ENCODE measurements at places on chromosomes 12 and 14. TPM values are rescaled to one million over a fixed set of nuclear protein-coding genes. Genes with fewer than 3 reads are reported as not detected.

- H3K27ac ChIP-seq: no peak overlapping the region
- H3K4me3 ChIP-seq: no peak overlapping the region
- no peak for DNase-seq
- H3K4me1 ChIP-seq: no peaks in the 10 kb centered on the region
These were observed 36.3 kb upstream of the FAM222A start for GRCh38 chr12:109677279-109677691.

GRCh38 chr12:28563286-28563685 is 373.0 kb downstream of the CCDC91 start:
- H3K27me3 ChIP-seq: no peaks in the 10 kb centered on the region
- no peaks in the 10 kb centered on the region for H3K36me3 ChIP-seq
- H3K4me1 ChIP-seq: no peaks in the 10 kb centered on the region
- H3K4me3 ChIP-seq: no peak overlapping the region

DNA sequence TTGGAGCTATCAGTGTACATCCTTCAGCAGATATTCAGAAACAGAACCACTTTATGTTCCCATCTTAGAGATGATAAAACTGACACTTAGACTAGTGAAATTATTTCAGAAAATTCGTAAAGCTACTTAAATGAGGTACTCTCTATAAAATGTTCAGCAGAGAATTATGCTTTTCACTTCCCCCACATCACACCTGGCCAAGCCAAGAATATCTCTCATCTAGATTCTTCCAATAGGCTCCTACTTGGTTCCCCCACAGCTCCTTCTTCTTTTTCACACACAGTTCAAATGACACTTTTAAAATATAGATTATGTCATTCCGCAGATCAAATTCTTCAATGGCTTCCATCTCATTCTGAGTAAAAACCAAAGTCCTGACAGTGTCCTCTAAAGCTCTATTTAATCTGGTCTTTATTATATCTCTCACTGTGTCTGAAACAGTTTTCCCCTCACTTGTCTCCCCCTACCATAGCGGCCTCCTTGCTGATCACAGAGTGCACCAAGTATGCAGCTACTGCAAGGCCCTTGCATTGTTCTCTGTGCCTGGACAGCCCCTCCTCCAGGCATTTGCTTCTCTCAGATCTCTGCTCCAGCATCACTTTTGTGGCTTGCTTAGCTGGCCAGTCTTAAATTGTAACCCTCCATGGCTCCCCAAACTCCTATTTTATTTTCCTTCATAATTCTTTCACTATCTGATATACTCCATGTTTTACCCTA is 736.8 kb upstream of the USP15 start:
- no peaks in the 10 kb centered on the region for H3K36me3 ChIP-seq
- DNase-seq: no peak
- H3K27ac ChIP-seq: no peak overlapping the region
- H3K4me1 ChIP-seq: no peaks in the 10 kb centered on the region
- no peak overlapping the region for H3K4me3 ChIP-seq

DNA sequence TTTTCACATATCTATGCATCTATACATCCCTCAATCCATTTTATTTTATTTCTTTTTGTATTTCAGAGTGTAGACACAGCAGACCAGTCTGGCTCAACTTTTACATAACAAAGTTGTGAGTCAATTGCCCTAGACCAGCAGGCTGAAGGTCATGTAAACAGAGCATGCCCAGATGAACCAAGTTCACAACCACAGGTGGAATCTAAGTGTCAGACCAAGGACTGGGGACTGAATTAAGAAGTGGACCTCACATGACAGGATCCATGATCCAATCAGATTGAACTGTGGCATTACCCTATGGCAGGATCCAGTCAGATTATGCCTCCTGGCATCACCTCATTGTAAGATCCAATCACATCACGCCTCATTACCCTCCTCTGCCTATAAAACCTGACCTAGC is 455.8 kb downstream of the SOX5 start:
- DNase-seq: no peak
- H3K27ac ChIP-seq: no peak overlapping the region
- no peaks in the 10 kb centered on the region for H3K4me1 ChIP-seq
- H3K36me3 ChIP-seq: no peaks in the 10 kb centered on the region
- H3K4me3 ChIP-seq: no peak overlapping the region
- H3K27me3 ChIP-seq: no peaks in the 10 kb centered on the region

- H3K27ac ChIP-seq: no peak overlapping the region
- no peak for DNase-seq
- H3K36me3 ChIP-seq: peaks cover 6% of the 10 kb centered on the region
- H3K27me3 ChIP-seq: no peaks in the 10 kb centered on the region
- peaks cover 11% of the 10 kb centered on the region for H3K4me1 ChIP-seq
These were observed 47.6 kb downstream of the A2M start for GRCh38 chr12:9068086-9068485.

DNA sequence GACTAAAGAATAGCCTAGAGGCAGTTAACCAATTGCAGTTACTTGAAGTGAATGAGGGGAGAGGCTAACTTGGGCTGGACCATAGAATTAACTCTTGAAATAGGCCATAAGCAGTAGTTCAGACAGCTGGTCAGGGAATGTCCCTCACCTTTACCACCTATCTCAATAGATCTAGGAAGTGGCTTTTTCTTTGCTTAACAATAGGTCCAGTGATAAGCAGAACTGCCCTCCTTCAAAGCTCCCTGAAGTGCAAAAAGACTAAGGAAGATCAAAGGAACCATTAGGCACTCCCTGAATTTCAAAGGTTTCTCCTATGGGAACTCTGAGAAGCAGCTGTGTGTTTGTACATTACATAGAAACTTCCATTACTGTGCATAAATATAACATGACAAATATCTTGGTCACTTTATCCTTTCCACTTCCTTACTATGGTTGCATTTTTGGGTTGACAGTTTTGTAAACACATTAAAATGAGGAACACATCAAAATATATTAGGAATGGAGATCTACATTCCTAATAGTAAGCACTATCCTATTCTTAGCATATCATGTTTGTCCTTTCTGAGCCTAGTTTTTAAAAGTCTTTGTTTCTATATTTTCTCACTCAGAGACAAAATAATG is 7.2 kb upstream of the NAA30 start:
- DNase-seq: no peak
- no peak overlapping the region for H3K27ac ChIP-seq
- no peaks in the 10 kb centered on the region for H3K4me1 ChIP-seq
- H3K36me3 ChIP-seq: no peaks in the 10 kb centered on the region

DNA sequence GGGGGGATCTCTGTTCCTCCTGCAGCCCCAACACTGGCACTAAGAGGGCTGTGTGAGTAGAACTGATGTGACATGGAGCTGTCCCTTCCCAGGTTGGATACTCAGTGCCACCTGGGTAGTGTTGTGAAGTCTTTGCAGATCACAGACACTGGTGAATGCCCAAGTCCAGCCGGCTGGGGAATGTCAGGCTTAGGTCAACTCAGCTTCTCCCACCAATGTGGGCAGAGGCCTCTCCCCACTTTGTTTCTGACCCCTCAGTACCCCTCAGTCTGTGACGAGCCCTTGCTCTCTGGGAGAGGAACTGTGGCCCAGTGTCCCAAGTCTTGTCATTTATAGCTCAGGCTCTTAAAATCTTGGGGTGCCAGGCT is 11.3 kb downstream of the SLC25A29 start:
- H3K4me3 ChIP-seq: no peak overlapping the region
- peaks cover 21% of the 10 kb centered on the region for H3K4me1 ChIP-seq

GRCh38 chr14:68948686-68949600 is 30.2 kb downstream of the ACTN1 start:
- peak overlapping the region; percentile 49 for H3K27ac ChIP-seq
- peaks cover 61% of the 10 kb centered on the region for H3K4me1 ChIP-seq
- no peaks in the 10 kb centered on the region for H3K36me3 ChIP-seq
- H3K27me3 ChIP-seq: no peaks in the 10 kb centered on the region
- no peak for DNase-seq
- no peak overlapping the region for H3K4me3 ChIP-seq

TAS2R50 gene
- 6.2 TPM for total RNA-seq

- peaks cover 63% of the 10 kb centered on the region for H3K4me1 ChIP-seq
- H3K36me3 ChIP-seq: no peaks in the 10 kb centered on the region
- H3K4me3 ChIP-seq: no peak overlapping the region
- DNase-seq: no peak
- H3K27me3 ChIP-seq: no peaks in the 10 kb centered on the region
These were observed 13.4 kb downstream of the BTG1 start for GRCh38 chr12:92132288-92132687.

DNA sequence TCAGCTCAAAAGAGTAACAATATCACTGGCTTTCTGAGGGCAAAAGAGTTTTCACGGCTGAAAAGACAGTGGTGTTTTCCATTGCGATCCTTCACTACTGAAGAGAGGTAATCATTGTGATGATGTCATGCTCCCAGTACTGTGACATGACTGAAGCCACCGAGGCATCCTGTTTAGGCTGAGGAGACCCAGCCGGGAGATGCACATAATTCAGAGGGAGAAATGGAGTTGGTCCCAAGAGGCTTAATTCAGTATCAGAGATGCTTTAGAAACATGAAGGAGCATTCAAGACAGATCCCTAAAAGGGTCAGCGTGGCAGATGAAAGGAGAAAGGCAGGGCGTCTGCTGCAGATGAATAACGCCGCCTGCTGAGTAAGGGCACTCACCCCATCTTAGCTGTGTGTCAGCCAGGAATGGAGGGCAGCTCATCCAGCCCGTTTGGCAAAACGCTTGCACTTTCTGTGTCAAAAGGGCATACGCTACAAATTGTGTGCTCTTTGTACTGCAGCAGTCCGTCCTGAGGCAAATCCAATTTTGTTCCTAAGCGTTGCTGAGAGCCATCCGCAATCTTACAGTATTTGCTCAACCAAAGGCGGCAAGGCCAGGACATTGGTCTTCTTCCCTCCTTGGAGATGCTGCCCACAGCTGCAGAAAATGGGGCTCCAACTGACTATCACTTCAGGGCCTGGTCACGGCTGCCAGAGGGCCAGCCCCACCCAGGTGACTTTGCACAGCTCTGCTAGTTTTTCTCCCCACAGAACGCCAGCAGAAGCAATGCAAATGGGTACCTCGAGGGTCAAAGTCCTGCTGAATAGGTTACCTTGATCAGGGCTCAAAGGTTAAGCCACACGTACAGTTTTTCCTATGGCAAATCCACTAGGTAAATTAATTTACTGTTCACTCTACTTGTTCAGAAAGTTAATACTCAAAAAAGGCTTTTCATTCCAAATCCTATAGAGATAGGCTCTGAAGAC is 23.5 kb downstream of the CCDC92 start:
- H3K27me3 ChIP-seq: no peaks in the 10 kb centered on the region
- no peak overlapping the region for H3K4me3 ChIP-seq
- DNase-seq: no peak
- peaks cover 22% of the 10 kb centered on the region for H3K4me1 ChIP-seq

- H3K4me1 ChIP-seq: no peaks in the 10 kb centered on the region
- no peak overlapping the region for H3K4me3 ChIP-seq
- DNase-seq: no peak
- no peaks in the 10 kb centered on the region for H3K27me3 ChIP-seq
These were observed 13.8 kb upstream of the CPNE8 start for GRCh38 chr12:38919191-38919590.

GRCh38 chr12:90959032-90959431 is 4.1 kb upstream of the CCER1 start:
- H3K27ac ChIP-seq: no peak overlapping the region
- no peaks in the 10 kb centered on the region for H3K27me3 ChIP-seq
- no peaks in the 10 kb centered on the region for H3K36me3 ChIP-seq
- H3K4me1 ChIP-seq: no peaks in the 10 kb centered on the region
- DNase-seq: no peak
- H3K4me3 ChIP-seq: no peak overlapping the region

LYZ gene
- 703 TPM for total RNA-seq

TAS2R7 gene
- not detected for total RNA-seq

DNA sequence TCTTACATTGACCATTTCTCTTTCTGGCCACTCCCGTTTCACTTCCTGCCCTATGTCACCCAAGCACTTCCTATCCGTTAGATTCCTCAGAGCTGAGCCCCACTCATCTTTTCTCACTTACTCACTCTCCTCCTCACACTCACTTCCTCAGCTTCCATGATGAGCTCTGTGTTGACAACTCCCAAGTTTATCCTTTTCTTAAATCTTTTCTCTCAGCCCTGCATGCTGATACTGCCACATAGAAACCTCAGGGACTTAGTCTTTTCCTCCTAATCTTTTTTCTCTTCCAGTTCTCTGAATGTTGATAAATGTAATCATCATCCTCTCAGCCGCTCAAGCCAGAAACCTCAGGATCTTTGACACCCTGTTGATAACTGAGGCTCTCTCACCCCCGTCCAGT is 99.6 kb downstream of the ANO6 start:
- no peaks in the 10 kb centered on the region for H3K4me1 ChIP-seq
- H3K27me3 ChIP-seq: no peaks in the 10 kb centered on the region
- H3K27ac ChIP-seq: no peak overlapping the region
- H3K36me3 ChIP-seq: no peaks in the 10 kb centered on the region
- DNase-seq: no peak
- no peak overlapping the region for H3K4me3 ChIP-seq

DNA sequence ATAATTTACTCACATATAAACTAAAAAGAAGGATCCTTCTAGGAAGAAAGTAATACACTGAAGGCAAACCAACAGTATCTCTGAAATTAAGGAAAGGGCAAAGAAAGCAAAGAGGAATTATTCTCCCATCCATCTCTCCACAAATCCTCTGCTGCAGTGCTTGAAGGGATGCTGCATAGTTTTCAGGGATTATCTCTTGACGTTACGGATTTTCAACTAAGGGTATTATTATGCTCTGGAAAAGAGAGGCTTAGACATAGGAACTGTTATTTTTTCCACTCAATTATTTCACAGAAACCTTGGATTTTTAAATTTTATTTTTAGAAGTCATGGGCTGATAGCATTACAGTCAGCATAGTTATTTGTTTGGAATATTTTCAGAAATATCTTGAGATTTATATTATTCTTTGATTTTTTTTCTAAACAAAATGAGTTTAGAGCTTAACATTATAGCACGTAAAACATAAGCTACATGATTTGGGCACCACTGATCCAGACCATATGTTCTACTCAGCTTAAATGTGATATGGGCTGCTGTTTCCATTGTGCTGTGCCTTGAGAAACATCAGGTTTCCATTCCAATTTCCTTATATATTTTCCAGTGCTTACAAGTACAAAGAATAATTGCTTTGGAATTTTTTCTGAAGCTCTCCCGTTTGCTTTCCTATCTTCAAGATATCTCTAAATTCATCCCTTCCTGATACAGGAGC is 57.9 kb upstream of the DCN start:
- H3K4me3 ChIP-seq: no peak overlapping the region
- no peaks in the 10 kb centered on the region for H3K36me3 ChIP-seq
- no peak overlapping the region for H3K27ac ChIP-seq
- no peak for DNase-seq

OR6C2 gene
- 2.1 TPM for total RNA-seq

GRCh38 chr14:68248481-68249255 is 429.1 kb downstream of the RAD51B start:
- peak overlapping the region; percentile 12 for H3K27ac ChIP-seq
- peak; percentile 17 for DNase-seq
- no peak overlapping the region for H3K4me3 ChIP-seq

DNA sequence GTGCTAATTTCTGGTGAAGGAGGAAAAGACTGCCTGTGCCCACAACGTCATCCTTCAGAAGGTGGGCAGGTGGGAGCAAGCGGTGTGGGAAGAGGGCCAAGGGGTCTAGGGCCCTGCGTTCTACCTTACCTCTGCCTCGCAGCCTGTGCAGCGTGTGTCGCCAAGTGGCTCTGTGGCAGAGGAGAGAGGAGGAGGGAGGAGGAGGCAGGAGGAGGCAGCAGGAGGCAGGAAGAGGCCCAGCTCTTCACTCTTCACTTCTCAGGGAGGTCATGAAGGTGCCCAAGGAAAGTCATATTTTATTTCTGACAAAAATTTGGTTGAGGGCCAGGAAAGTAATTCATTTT is 177.9 kb downstream of the MYRFL start:
- H3K27me3 ChIP-seq: no peaks in the 10 kb centered on the region
- no peak overlapping the region for H3K4me3 ChIP-seq
- H3K27ac ChIP-seq: peak overlapping the region; percentile 56
- H3K4me1 ChIP-seq: no peaks in the 10 kb centered on the region
- no peaks in the 10 kb centered on the region for H3K36me3 ChIP-seq
- DNase-seq: no peak

Data from upper lobe of left lung (tissue), 6 donors.